ENCODE measurements at places on chromosomes 12 and 14. TPM values are rescaled to one million over a fixed set of nuclear protein-coding genes. Genes with fewer than 3 reads are reported as not detected.

DNA sequence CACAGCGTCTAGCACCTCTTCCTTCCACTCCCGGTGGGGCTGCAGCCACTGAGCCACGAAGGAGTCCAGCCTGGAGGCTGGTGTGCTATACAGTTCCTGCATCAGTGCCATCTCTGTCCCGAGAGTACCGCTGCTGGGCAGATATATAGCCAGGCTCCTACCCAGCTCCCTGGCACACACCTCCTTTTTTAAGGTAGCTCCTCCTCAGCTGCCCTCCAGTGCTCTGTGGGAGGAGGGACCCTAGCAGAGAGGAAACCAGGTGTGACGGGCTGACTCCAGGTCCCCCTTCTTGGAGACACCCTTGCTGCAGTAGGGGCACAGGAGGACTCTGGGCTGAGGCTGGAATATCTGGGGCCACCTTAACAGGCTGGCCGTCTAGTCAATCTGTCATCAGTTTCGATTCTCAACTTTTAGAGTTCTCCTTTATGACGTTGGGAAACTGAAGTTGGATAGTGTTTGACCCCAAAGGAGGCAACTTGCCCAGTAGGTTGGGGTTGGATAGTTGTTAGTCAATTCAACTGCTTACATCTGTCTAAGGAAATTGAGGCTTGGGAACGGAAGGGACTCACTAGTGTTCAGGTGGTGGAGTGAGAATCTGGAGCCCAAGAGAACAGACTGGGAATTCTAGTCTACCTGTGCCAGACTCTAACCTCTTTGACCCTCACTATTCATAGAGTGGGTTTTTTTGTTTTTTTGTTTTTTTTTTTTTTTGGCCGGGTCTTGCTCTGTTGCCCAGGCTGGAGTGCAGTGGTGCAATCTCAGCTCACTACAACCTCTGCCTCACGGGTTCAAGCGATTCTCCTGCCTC lies at the start of gene OASL:
Gene OASL (minus strand): TSS at position 386 of the 808 bp plus-strand sequence. CDS start 275 bp downstream, at position 111.
- no peaks in the 10 kb centered on the region for H3K4me1 ChIP-seq
- no peaks in the 10 kb centered on the region for H3K27me3 ChIP-seq
- no peak within 1 kb of the TSS for H3K4me3 ChIP-seq
- DNase-seq = no peak

DNA sequence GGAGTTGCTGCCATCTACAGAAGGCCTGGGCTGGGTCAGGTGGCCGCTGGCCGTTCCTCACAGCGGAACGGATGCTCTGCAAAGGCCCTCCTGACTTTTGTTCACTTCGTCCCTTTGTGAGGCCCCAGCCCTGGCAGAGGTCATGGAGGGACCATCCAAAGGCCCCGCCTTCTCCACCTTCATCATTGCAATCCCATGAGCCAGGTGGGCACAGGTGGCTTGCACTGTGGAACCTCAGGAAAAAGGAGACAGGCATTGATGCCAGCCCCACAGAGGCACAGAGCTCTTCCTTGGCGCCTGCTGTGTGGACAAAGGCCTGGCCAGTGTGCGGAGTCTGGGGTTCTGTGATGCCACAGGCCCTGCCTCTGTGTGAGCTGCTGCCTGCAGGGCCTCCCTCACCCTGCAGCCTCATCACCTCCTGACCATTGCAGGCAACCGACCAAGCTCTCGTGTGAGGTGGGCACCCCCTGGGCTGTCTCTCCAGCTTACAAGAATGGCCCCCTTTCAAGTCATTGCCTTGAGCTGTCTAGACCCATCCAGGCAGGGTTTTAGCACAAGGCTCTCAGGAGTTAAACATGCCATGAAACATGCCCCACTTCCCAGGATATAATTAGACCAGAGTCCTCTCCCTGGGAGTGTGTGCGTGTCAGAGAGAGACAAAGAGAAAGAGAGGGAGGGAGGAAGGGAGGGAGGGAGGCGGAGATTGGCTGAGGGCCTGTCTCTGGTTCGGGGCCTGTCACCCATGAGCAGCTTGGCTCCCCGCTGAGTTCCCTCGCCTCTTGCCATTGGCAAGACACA lies 19.3 kb downstream of the NFKBIA start:
- no peaks in the 10 kb centered on the region for H3K36me3 ChIP-seq
- no peak for DNase-seq
- H3K4me1 ChIP-seq = peaks cover 7% of the 10 kb centered on the region

GRCh38 chr12:119772431-119772830 lies 104.5 kb downstream of the PRKAB1 start:
- no peaks in the 10 kb centered on the region for H3K4me1 ChIP-seq
- DNase-seq = no peak
- no peak overlapping the region for H3K4me3 ChIP-seq
- no peak overlapping the region for H3K27ac ChIP-seq
- H3K36me3 ChIP-seq = peaks cover 5% of the 10 kb centered on the region
- no peaks in the 10 kb centered on the region for H3K27me3 ChIP-seq

- no peaks in the 10 kb centered on the region for H3K4me1 ChIP-seq
- no peaks in the 10 kb centered on the region for H3K27me3 ChIP-seq
These were observed 386.5 kb upstream of the DDHD1 start for GRCh38 chr14:53539489-53540126.

DNA sequence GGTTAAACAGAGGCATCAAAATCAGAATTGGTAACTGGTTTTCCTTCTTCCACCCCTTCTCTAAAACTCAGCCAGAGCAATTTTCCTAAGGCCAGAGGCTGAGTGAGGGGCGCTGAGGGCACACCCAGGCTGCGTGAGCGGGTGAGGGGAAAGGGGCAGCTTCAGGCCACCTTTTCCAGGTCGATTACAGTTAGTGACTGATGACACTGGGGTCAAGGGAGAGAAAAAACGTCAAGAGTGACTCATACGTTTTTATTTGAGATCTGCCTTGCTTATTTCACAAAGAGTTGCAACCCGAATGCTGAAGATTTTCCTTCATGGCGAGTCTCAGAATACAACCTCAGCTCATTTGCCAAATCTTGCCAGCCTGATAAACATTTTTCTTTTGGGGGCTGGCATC lies 46.7 kb upstream of the EVL start:
- H3K27me3 ChIP-seq = no peaks in the 10 kb centered on the region
- no peak for DNase-seq
- H3K4me1 ChIP-seq = peaks cover 4% of the 10 kb centered on the region
- no peak overlapping the region for H3K4me3 ChIP-seq

- no peaks in the 10 kb centered on the region for H3K4me1 ChIP-seq
- no peaks in the 10 kb centered on the region for H3K27me3 ChIP-seq
- H3K27ac ChIP-seq = no peak overlapping the region
- no peaks in the 10 kb centered on the region for H3K36me3 ChIP-seq
- H3K4me3 ChIP-seq = no peak overlapping the region
These were observed 7.5 kb downstream of the SLC15A5 start for GRCh38 chr12:16269946-16270345.

DNA sequence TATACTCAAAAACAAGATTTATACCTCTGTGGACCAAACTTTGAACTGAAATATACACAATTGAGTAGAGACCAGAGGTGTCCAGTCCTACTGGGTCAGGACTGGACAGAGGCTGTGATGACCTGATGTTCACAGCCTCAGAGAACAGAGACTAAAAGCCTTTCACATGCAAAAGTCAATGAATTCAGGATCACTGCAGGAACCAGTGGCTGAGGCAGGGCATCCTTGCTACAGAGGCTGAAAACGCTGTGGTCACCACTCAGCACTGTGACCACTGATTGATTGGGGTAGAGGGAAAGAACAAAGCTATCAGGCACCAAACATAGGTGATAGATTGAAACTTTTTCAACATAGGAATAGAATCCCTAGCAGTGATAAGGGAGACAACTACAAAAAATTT lies 25.1 kb downstream of the GRIP1 start:
- H3K27me3 ChIP-seq = no peaks in the 10 kb centered on the region
- no peak overlapping the region for H3K27ac ChIP-seq
- peaks cover 3% of the 10 kb centered on the region for H3K4me1 ChIP-seq
- DNase-seq = no peak

GRCh38 chr14:30077946-30078345 lies 150.3 kb upstream of the PRKD1 start:
- no peak overlapping the region for H3K27ac ChIP-seq
- no peak for DNase-seq
- no peak overlapping the region for H3K4me3 ChIP-seq
- H3K27me3 ChIP-seq = no peaks in the 10 kb centered on the region
- H3K4me1 ChIP-seq = no peaks in the 10 kb centered on the region

DNA sequence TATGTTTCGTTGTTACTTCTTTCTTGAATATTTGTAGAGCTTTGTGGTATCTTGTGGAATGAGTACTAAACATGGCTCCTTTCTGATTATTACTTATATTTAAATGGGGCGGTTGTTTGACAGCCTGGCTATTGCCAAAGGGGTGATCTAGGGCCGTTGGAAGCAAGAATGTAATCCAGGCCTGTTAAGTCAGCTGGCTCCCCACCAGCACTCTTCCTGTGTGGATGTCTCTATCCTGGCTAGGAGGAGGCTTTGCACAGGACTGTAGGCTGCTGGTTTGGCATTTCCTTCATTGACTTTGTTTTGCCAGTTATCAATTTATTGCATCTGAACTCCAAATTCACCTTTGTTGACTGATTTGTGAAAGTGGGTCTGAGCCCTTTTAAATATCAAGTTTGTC lies 5.6 kb downstream of the FAM234B start:
- H3K27ac ChIP-seq = no peak overlapping the region
- no peak for DNase-seq
- peaks cover 7% of the 10 kb centered on the region for H3K4me1 ChIP-seq
- H3K4me3 ChIP-seq = no peak overlapping the region
- no peaks in the 10 kb centered on the region for H3K27me3 ChIP-seq

GRCh38 chr12:117567644-117568216 lies 206.3 kb upstream of the NOS1 start:
- H3K36me3 ChIP-seq = no peaks in the 10 kb centered on the region
- no peak for DNase-seq
- no peak overlapping the region for H3K27ac ChIP-seq
- H3K4me3 ChIP-seq = no peak overlapping the region

DNA sequence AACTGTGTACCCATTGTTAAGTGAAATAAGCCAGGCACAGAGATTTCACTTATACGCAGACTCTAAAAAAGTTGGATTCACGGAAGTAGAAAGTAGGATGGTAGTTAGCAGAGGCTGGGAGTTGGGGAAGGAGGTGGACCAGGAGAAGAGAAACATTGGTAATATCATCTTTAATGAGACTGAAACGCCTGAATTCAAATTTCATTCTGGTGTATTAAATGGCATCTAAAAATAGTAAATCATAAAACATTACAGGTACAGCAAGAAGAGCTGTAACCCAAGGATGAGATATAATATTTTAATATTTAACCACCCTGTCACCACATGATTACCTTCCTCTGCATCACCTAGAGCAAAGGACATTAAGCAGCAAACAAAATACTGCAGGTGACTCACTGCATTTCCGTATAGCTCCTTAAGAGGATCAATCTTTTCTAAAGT lies 99.4 kb downstream of the EPS8 start:
- no peak overlapping the region for H3K4me3 ChIP-seq
- no peak for DNase-seq
- no peak overlapping the region for H3K27ac ChIP-seq
- H3K4me1 ChIP-seq = peaks cover 5% of the 10 kb centered on the region
- no peaks in the 10 kb centered on the region for H3K27me3 ChIP-seq
- H3K36me3 ChIP-seq = no peaks in the 10 kb centered on the region

- H3K36me3 ChIP-seq = no peaks in the 10 kb centered on the region
- no peak for DNase-seq
- H3K27ac ChIP-seq = no peak overlapping the region
- H3K4me3 ChIP-seq = no peak overlapping the region
- no peaks in the 10 kb centered on the region for H3K27me3 ChIP-seq
- H3K4me1 ChIP-seq = peaks cover 7% of the 10 kb centered on the region
These were observed 26.5 kb upstream of the RIC8B start for GRCh38 chr12:106747973-106748436.

GRCh38 chr12:79553863-79554574 lies 136.7 kb downstream of the PAWR start:
- H3K27ac ChIP-seq = no peak overlapping the region
- no peaks in the 10 kb centered on the region for H3K27me3 ChIP-seq
- DNase-seq = no peak
- no peaks in the 10 kb centered on the region for H3K36me3 ChIP-seq
- peaks cover 4% of the 10 kb centered on the region for H3K4me1 ChIP-seq

- H3K27me3 ChIP-seq = no peaks in the 10 kb centered on the region
- no peak overlapping the region for H3K27ac ChIP-seq
- H3K36me3 ChIP-seq = peaks cover 58% of the 10 kb centered on the region
These were observed 40.1 kb downstream of the RFLNA start for GRCh38 chr12:124334976-124335375.

- no peak for DNase-seq
- H3K36me3 ChIP-seq = no peaks in the 10 kb centered on the region
- H3K4me1 ChIP-seq = peaks cover 33% of the 10 kb centered on the region
- H3K27ac ChIP-seq = no peak overlapping the region
- H3K4me3 ChIP-seq = no peak overlapping the region
These were observed 2.6 kb upstream of the PLEKHG3 start for GRCh38 chr14:64701660-64702059.

DNA sequence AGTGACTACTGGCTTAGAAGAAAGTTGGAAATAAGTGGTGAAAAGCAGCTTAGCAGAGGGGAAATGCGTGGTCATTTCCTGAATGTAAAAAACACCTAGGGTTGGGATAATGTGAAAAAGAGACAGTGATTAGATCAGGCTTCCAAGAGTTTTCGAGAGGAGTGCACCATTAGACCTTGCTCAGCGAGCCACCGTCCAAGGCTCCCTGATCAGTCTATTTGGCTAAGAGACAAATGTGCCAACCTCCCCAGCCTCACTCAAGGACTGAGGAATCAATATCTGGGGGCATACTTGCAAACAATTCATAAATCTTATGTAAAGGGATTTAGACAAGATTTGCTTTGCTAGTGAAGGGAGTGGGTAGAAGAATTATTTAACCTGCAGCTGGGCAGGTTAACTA lies 594.5 kb downstream of the NRXN3 start:
- no peak for DNase-seq
- no peak overlapping the region for H3K4me3 ChIP-seq
- 0 out of 2 replicates have a peak, but pooled peaks cover 6% of the 10 kb centered on the region for H3K4me1 ChIP-seq
- H3K27ac ChIP-seq = no peak overlapping the region
- no peaks in the 10 kb centered on the region for H3K27me3 ChIP-seq

Gene EML5
- total RNA-seq = 0.55 TPM

Gene MANSC4
- total RNA-seq = not detected

Gene KLRK1
- not detected for total RNA-seq

Gene PLEKHD1
- total RNA-seq = 0.48 TPM

Gene ESR2
- 0.52 TPM for total RNA-seq

Gene GRIP1
- 37.6 TPM for total RNA-seq

Gene NEUROD4
- not detected for total RNA-seq

Gene UBR7
- total RNA-seq = 28.4 TPM

Gene OR4N2
- not detected for total RNA-seq
